ENCODE measurements at places on chromosomes 11 and 22. TPM values are rescaled to one million over a fixed set of nuclear protein-coding genes. Genes with fewer than 3 reads are reported as not detected.
A peak's percentile ranks its signal among the peaks of the same experiment; 100 is the strongest.

DNA sequence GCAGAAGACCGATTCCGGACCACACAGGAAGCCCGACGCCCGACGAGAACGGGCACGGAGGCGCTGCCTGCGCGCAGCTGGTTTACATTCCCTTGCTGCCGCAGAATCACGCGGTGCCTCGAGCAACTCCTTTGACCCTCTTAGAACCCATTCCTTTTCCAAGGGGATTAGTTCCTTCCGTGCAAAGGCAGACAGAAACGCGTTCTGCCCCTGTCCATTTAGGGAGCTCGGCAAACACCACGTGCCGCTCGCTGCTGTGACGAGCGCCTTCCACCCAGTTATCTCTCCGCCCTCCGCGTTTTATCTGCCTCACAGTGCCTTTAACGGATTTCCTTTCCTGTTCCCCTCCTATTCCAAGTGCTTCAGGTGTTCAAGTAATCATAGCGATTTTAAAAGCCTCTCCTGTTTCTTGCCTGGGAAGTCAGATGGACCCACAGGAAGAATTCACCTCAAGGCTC, 24.1 kb upstream of the MICAL3 start:
- H3K36me3 ChIP-seq: no peaks in the 10 kb centered on the region
- H3K4me3 ChIP-seq: no peak overlapping the region
- H3K27me3 ChIP-seq: no peaks in the 10 kb centered on the region
- H3K27ac ChIP-seq: peak overlapping the region; percentile 3

GRCh38 chr11:843086-843734, 558 bp downstream of the TSPAN4 start:
- peak overlapping the region; percentile 89 for H3K4me3 ChIP-seq
- no peak for DNase-seq
- H3K27me3 ChIP-seq: no peaks in the 10 kb centered on the region
- peak overlapping the region; percentile 88 for H3K27ac ChIP-seq
- H3K4me1 ChIP-seq: peaks cover 87% of the 10 kb centered on the region

DNA sequence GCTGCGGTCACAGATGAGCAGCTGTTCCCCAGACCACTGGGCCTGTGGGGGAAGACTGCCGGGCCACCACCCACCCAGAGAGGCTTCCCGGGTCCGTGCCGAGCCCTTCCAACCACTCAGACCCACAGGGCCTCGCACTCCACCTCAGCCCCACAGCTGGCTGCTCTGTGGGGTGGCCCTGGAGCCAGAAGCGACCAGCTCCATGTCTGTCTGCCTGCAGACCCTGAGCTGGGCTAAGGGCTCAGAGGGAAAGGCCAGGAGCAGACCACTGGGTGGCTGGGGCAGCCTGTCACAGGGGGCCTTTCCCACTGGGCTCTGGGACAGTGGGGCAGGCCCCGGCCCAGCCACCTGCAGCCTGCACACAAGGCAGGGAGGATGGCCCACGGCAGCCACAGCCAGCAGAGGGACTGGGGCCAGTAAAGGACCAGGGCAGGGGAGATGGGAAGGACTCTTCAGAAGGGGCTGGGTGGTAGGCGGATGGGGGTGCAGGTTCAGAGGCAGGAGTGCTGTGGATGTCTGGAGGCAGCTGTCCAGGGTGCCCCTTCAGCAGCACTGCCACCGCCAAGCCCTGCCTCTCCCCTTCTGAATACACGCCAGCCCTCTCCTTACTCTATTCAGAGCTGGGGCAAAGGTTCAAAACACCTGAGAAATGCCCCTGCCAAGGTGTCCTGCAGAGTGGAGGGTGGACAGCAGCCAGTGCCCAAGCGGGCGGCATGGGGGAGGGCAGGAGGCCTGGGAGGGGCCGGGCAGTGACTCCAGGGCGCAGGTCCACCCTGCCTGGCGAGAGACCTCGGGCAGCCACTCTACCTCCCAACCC, 32.2 kb downstream of the GNB1L start:
- H3K27ac ChIP-seq: no peak overlapping the region
- H3K4me3 ChIP-seq: no peak overlapping the region
- H3K27me3 ChIP-seq: no peaks in the 10 kb centered on the region
- H3K36me3 ChIP-seq: peaks cover 3% of the 10 kb centered on the region
- no peak for DNase-seq

Gene DUSP8
- 2.5 TPM for total RNA-seq

Gene YPEL1
- total RNA-seq: 16.4 TPM
